ENCODE measurements at places on chromosomes 13 and 19.

DNA sequence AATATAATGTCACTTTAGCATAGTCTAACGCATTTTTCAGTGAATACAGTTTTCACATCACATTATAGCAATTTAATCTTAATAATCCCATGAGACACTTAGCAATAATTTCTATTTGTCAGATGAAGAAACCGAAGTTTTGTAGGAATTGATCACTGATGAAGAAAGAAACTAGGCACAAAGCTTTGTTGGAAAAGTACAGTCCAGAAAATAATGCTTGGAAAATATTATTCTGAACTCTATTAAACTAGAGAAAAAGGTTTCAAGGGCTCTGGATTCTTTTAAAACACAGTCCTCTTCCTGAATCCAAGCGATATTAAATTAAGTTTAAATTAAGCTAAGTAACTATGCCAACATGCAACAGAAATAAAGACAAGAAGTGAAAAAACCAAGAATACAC lies 62.2 kb downstream of the DCLK1 start:
- DNase-seq: no peak

GRCh38 chr19:18895824-18896341 lies at the start of gene CERS1:
Gene CERS1, minus strand, starts transcription at chr19:18896158. Its CDS starts 86 bp downstream, at chr19:18896072.
- no peak for DNase-seq

DNA sequence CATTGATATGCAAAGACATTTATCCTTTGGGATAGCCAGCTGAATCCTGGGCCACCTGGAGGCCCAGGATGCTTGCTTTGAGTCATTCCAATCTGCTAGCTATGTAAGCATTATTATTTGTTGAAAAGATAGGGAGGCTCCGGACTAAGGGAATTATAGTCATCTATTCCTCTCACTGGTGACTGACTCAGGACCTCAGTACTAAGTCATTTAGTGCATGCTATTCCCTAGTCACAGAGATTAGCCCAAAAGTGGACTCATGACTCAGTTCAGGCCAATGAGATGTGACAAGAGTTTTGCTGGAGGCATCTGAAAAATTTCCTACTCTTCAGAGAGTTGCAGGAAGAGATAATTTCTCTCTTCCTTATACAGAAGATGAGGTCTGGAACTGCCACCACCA lies 67.9 kb upstream of the ITM2B start:
- DNase-seq: no peak

DNA sequence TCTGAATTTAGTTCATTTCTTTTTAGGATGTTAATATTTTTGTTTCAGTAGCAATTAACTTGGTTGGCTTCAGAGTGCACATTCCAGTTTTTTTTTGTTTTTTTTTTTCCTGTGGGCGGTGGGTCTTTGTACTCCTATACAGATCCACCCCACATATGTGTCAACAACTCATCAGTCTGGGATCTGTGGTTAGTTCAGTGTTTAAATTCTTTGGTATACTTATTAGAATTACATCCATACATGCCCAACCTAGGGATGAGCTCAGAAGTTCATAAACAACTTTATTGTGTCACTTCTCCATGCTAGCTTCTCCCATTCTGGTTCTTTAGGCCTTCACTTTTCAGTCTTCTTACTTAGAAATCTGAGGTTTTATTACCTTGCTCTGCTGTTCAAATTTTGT lies 50.9 kb downstream of the PCCA start:
- DNase-seq: no peak

- no peak for DNase-seq
Observed at GRCh38 chr13:52025475-52026245, 1.2 kb downstream of the UTP14C start.

DNA sequence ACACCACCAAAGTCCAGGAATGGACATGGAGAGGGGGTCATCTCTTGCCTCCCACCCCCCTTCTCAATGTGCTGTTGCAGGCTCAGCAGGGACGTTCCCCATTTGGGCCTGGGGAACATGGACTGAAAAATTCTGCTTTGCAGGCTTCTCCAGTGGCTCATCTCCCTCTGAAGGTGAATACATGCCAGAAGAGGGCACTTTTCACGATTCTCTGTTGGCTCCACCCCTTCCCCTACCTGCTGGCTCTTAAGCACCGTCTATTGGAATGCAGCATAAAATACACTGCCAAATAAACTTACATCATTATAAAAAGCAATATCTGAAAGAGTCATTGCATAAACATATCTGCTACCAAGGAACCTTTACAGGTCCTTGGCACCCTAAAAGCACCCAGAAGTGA lies 35.7 kb downstream of the NHLRC3 start:
- DNase-seq: no peak

- no peak for DNase-seq
Observed at GRCh38 chr19:55704494-55705245, 29.6 kb downstream of the EPN1 start.

DNA sequence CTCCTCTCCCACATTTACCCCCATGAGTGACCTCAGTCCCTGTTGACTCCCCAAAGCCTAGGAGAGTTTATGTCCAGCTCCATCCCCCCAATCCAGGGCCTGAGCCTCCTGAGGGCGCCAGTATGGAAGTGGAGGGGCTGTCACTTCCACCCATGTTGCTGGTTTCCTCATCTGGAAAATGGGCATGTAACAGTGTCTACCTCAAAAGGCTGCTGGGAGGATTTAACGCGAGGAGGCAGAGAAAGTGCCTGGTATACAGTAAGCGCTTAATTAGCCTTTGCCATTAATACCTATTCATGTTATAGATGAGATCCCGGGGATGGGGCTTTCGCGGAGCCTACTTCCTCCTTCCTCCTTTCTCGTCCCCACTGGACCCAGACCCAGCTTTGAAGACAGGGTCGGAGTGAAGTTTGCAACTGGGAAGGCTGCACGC lies 476 bp downstream of the TYK2 start:
- no peak for DNase-seq

DNA sequence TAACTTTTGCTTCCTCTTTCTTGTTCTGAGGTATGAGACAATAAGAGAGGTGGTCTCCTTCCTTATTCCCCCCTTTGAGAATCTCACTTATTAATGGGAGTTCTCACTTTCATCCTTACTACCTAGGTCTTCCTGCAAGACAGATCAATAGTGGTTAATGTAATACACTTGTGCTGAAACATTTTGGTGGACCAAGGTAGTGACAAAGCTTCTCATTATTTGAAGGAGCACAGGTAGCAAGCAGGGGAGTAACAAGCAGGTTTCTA lies 17.9 kb downstream of the ZNF700 start:
- DNase-seq: no peak

- no peak for DNase-seq
Observed at GRCh38 chr19:33402421-33403220, 29.1 kb downstream of the CEBPG start.

GRCh38 chr19:35006342-35006998 lies 6.3 kb downstream of the GRAMD1A start:
- DNase-seq: no peak

DNA sequence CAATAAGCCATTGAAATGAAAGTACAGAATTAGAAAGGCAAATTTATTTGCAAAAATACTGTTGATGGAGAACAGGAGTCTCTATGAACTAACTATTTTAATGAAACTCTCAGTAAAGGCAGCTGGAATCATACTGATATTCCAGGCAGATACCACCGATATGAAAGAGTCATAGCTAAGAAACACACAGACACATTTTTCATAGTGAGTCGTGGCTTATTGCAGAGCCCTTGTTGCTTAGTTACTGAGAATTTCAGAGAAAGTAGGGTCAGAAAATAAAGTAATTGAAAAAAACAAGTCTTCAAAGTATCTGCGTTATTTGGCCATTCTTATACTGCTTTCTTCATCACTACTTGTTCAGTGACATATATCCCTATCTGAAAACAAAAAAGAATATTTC lies 1890.9 kb downstream of the PCDH9 start:
- no peak for DNase-seq

GRCh38 chr19:8252922-8253589 lies 43.9 kb downstream of the CERS4 start:
- peak; percentile 65 for DNase-seq

DNA sequence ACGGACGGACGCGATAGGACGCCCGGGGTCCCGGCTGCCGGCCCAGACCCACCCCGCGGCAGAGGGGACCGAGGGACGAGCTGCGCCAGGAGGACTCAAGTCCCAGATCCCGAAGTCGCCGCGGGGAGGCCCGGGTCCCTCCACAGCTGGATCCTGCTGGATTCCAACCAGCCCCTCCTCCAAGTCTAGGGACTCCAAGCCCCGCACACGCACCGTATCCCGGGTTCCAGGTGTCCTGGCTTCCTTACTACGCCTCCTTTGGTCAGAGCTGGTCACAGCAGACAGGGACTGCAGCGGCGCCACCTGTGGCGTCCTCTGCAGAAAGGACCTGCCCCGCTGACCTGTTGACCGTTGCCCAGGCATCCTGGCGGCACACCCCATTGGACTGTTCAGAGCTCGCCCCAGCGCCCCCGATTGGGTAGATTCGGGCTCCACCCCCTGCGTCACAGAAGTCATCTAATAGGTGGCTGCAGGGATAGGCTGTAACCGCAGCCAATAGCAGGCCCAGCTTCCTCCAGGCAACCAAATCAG lies 29.0 kb upstream of the ZNF709 start:
- DNase-seq: no peak

GRCh38 chr19:17565611-17566010 lies 10.2 kb downstream of the COLGALT1 start:
- no peak for DNase-seq

DNA sequence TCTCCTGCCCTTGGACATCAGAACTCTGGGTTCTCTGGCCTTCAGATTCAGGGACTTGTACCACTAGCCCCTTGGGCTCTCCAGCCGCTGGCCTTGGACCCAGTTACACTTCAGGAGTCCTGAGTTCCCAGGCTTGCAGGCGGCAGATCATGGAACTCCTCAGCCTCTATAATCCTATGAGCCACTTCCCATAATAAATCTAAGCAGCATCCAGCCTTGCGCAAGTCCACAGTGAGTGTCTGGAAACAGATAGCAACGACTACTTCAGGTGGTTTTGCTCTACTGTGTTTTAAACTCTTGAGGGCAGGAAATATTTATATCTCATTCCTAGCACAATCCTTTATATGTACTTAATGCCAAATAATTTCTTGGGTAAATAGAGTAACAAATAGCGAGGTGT lies 92.3 kb downstream of the COL4A1 start:
- no peak for DNase-seq

DNA sequence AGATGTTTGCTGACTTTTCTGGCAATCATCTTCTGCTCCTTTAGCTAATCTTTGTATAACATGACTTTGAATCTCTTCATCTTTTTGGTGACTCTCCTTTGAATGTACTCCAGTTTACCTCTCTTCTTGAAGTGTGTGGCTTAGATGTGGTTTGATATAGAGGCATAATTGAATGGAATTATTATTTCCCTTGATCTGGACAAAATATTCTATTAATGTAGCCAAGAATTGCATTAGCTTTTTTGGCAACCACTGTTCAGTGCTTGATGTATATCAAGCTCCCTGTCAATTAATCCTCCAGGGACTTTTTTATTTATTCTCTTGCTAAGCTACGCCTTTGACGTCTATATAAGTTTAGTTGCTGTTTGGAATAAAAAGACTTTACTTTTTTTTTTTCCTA lies 490.8 kb downstream of the PCDH20 start:
- no peak for DNase-seq
